ENCODE measurements at places on chromosomes 5 and 9.

DNA sequence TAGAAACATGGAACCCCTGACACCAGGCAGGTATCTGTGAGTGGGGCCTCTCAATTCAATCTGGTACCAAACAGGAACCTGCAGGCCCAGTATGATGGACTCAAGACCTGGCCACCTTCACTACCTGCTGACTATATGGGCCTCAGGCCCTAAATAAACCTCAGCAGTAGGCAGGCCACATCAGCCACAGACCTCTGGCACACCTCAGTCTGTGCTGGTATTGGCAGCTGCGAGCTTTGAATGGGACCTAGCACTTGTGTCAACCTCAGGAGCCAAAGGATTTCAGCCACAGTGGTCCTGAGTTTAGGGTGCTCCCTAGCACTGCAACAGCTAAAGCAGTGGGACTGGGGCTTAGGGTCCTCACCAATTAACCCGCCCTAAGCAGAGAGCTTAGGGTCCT is 325.5 kb downstream of the ZNF608 start:
- no peak for DNase-seq

DNA sequence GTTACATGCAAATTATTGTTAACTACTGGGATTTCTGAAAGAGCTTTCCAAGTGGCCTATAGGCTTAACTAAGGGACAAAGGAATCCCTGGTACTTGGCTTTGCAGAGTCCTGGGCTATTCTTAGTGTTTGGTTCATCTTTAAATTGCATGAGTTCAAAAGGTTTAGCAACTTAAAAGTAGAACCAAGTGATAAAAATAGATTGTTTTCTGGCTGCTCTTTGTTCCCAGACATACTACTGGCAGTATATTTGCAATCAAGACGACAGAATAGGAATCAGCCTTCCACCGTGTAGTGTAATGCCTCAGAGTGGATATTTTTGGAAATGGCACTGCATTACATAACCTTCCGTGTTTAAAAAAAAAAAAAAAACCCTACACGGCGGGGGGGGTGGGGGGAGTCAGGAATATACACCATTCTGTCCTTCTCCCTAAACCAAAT is 1.0 kb downstream of the NREP start:
- DNase-seq: no peak

DNA sequence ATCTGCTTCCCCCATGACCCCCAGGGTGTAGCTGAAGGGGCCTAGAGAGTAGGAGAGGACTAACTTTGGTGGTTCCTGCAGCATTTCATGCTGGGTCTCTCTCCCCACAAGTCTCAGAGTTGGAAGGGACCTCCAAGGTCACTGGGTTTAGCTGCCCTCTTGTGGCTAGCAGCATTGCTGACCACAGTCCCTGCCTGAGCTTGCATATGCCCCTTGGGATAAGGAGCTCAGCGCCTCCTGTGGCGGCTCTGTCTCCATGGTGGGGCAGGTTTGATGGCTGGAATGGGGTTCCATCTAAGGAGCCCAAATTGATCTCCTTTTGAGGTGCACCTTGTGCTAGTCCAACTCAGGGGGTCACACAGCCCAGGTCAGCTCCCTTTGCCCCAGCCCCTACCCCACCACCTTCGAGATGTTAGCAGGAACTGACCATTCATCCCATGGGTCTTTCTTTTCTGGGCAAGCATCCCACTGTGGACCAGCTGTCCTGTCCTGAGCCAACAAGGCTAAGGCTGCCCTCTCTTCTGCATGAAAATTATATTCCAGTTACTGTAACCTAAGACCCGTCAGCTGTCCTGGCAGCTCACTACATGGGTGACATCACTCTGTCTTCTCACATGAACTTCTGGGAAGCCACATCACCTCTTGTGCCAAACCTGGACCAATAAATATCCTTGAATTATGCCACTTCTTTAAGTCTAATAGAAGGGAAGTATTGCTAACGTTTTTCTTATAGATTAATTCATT is 196.2 kb downstream of the HSPA4 start:
- no peak for DNase-seq

DNA sequence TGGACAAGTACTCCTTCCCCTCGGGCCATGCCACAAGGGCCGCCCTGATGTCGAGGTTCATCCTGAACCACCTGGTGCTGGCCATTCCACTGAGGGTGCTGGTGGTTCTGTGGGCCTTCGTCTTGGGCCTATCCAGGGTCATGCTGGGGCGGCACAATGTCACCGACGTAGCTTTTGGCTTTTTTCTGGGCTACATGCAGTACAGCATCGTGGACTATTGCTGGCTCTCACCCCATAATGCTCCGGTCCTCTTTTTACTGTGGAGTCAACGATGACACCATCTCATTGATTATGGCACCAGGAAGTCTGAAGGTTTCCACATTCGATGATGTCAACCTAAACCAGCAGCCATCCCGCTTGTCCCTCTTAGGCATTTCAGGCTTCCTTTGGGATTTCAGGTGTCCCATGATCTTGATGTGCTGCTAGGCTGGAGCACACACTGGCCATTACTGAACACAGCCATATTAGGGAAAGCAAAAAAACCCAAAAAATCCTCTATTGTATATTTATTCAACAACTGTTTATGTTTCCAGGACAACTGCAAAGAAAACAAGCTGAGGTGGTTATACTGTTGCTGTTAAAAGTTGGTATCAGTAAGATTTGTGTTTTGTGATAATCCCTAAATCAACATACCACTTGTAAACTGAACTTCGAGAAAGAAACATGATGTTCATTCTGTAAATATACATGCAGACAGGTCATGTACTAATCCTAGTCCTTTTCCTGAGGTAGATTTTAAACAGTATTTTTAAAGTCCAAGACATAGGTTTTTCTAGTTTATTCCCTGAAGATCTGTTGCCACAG is 1.1 kb downstream of the PLPP6 start:
- no peak for DNase-seq

GRCh38 chr9:91421971-91422757 is 1.5 kb downstream of the NFIL3 start:
- DNase-seq: no peak

GRCh38 chr5:43065387-43065947 is 25.3 kb upstream of the ANXA2R start:
- no peak for DNase-seq

GRCh38 chr5:136749016-136749415 is 383.7 kb upstream of the TRPC7 start:
- DNase-seq: no peak

DNA sequence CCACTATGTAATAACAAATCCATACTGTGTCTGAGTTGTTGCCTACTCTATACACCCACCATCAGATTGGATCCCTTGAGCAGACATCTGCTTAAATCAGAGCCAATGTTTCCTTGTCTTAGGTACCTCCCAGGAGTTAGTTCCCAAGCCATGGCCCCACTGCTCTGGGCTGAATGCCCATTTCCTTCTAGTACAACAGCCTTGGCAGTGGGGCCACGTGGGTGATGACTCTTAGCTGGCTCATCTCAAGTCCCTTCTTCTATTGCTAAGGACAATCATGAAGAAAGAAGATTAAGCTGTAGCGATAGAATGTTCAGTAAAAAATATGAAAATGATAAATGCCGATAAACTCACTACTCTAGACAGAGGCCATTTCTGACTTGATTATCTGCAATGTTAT is 16.6 kb downstream of the PTGR1 start:
- no peak for DNase-seq

DNA sequence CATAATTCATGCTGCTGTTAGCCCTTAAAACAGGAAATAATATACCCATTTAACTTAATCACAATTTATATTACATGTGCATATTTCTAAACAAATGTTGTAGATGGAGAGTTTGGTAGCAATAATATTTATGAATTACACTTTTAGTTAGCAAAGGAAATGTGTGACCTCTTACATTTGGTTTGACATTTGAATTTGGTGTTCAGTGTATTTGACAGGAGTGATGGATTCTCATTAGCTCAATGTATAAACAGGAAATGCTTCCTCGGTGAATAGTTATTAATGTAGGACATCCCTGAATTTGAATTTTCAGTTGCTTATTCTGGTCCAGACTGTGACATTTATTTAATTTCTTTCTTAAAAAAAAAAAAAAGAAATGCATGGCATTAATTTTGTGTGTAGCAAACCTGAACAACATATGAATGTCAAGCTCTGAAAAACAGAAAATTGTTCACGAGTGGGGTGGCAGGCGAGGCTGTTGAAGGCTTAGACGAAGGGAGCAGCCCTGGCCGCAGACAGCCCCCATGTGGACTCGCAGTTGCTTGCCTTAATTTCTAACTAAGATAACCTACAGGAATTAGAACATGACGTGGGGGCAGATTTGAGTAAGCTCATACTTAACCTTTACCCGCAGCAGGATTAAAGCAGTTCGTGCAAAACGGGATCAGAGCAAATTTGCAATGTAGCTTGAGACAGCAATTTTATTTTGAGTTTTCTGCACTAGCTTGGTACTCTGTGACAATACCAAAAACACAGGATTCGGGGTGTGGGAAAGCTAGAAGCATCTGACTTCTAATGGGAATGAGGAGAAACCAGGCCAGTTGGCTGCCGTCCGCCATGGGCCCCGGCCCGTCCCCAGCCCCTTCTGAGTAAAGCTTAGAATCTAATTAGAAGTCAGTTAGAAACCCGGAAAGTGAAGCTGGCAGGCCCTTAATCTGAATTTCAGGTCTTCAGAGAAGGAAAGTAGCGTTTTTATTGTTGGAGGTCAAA is 134.3 kb downstream of the MACROH2A1 start:
- no peak for DNase-seq

DNA sequence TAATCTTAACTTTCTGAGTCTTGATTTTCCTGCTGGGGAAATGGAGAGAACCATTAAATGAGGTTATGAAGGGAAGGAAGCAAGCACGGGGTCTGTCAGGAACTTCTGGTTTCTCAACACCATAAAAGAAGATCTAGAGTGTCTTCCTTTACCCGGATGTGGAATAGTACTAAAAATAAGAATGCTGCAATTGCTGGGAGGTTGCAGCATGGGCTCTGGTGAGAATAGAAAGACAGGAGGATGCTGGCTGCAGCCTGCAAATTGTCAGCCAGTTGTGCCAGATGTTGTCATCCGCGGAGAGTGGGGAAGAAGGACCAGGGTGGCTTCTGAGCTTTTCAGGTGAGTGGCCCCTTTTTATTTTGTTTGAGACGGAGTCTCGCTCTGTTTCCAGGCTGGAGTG is 69.3 kb upstream of the STC2 start:
- no peak for DNase-seq

DNA sequence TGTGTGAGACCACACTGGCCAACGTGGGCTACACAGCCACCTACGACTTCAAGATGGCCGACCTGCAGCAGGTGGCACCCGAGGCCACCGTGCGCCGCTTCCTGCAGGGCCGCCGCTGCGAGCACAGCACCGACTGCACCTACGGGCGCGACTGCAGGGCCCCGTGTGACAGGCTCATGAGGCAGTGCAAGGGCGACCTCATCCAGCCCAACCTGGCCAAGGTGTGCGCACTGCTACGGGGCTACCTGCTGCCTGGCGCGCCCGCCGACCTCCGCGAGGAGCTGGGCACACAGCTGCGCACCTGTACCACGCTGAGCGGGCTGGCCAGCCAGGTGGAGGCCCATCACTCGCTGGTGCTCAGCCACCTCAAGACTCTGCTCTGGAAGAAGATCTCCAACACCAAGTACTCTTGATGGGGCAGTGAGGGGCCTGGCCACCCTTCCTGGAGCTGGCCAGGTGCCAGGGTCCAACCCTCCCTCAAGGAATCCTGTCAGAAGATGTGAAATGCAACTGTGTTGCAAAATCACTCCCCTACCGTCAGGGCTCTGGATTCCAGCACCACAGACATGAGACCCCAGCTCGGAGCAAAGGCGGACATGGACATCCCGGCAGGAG is 11.1 kb downstream of the DIPK1B start:
- no peak for DNase-seq

DNA sequence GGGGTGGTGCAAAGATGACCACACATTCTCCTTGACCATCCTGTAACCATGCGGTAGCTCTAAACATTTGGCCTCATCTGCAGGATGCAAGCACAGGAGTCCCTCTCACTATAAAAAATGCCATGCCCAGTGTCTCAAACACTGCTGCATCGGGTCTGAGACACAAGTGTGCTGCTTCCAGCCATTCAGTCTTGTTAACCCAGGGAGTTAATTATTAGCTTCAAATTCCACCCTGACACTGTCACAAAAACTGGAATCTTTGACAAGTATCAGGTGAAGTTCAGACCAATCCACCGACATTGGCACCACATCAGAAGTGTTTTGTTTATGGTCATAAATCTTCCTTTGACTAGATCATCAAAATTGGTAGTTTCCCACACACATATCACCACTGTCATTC is 119.1 kb upstream of the RASEF start:
- DNase-seq: no peak

DNA sequence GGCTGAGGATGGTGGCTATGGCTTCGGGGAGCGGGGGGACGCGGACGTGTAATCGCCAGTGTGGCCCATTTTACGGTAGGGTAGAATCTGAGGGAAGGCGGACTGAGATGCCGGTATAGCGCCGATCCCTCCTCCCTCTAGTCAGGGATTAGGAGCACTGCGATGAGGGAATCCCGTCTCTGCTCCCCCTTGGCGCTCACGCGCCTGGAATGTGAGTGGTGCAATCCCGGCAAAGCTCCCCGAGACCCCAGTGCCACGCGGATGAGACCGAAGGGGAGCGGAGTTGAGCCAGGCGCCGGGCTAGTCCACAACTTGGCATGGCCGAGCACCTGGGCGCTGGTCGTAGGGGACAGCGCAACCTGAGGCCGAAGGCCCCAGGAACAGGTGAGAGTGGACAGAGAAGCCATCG is 2.2 kb downstream of the NPR3 start:
- DNase-seq: no peak

GRCh38 chr9:37428345-37428744 is 5.8 kb downstream of the GRHPR start:
- no peak for DNase-seq

DNA sequence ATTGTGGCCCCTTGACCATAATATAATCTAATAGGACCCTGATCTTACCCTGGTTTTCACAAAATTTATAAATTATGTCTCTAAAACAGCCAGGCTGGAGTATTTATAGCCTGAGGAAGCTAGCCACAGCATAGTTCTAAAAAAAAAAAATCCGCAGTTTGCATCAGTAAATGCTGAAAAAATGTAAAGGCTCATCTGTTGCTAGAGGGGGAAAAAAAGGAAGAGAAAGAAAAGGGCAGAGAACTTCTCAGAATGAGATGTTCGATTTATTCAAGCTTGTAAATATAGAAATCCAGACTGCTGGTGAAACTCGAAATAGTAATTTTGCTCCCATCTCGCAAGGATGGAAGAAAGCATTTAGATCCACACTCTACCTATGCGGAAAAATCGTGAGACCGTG is 467.5 kb downstream of the NTRK2 start:
- no peak for DNase-seq

- DNase-seq: no peak
Measured at GRCh38 chr9:136023410-136024225, 62.4 kb upstream of the UBAC1 start.

DNA sequence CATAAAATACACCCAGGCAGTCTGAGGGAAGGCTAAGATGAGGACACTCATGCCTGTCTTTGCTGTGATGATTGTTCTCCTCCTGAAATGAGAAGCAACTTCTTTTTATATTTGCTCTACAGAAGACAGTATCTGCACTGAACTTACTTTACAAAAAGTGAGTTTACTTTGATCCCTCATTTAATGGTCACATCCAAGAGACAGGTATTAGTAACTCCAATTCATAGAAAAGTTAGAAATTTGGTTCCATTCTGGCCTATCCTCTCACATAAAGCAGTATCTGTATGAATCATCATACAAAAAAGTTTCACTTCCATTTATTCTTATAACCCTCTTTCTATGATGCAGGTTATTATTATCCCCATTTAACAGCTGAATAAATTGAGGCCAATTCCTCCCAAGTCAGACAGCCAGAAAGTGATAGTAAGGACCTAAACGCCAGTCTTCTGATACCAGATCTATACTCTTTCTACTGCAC is 15.2 kb downstream of the TSTD2 start:
- no peak for DNase-seq

Data from T-helper 2 cell treated with Interferon-gamma antibody and Interleukin-4, amounts not matched to agents 5 μg/mL and 100 μg/mL, for 36 hours (primary cell).